ENCODE measurements at places on chromosomes 2 and 18.

DNA sequence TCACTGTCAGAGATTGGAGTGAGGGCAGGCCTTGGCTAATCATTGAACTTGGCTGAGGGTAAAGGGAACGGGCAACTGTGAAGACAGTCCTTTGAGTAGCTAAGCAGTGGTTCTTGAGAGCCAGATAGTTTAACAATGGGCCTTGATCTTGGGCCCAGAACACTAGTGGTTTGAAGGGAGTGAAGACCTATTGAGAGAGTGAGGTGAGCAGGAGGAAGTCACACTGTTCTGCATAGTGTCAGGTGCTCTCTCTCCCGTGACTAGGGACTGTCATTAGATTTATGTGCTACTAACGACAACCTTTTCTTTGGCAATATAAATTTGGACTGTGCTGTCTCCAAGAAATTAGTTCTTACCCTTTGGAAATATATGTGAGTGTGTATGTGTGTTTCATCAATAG lies 44.6 kb upstream of the ALMS1 start:
- DNase-seq = no peak

GRCh38 chr2:238334885-238335284 lies 14.6 kb downstream of the TRAF3IP1 start:
- no peak for DNase-seq

DNA sequence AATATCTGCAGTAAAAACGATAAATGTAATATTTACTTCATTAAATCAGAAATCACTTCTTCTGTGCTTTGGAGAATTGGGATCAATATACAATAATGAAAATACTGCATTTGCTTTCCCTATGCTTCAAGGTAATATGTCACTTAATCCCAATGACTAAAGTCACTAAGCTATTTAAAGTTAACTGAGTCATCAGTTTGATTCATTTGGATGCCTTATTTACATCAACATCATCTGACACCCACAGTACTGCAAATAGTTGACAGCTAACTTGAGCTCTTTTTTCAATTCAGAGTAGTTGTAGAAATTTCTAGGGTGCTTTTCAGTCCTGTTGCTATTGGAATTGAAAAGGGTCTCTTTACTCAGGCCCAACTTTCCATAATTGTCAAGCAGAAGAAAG lies 776.9 kb upstream of the FSHR start:
- DNase-seq = no peak

- no peak for DNase-seq
Measured at GRCh38 chr18:64097497-64097896, 51.4 kb downstream of the LINC00305 start.

DNA sequence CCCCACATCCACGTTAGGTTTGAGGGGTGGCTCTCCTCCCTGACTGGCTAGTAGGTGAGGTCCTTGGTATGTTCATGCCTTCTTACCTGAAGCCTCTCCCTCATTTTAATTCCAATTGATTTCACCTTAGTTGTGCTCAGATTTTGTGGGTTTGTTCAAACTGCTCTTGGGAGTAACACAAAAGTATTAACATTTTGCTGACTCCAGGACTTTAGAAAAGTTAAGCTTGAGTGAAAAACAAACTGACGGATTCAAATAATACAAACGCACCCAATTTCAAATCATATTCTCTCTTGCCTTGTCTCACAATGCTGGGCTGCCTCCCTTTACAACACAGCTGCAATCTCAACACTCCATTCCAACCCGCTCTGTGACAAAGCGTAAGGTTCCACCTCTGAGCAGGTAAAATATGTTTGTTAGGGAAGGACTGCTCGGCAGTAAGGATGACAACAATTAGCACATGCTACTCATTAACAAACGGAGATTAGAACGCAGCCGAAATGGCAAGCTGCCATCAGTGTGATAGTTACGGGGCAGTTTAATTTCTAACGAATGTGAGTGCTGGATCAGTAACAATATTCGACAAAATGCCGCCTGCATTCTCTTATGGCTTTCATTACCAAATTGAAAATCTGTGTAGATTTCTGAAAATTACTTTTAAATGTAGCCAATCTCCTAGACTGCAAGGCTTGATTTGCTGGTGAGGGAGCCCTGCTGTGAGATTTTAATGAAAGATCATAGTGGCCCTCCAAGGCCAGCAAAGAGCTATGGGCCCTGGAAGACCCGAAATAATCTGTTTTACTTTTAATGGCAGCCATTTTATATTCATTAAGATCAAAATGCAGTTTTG lies 730.6 kb upstream of the FANCL start:
- DNase-seq = no peak

DNA sequence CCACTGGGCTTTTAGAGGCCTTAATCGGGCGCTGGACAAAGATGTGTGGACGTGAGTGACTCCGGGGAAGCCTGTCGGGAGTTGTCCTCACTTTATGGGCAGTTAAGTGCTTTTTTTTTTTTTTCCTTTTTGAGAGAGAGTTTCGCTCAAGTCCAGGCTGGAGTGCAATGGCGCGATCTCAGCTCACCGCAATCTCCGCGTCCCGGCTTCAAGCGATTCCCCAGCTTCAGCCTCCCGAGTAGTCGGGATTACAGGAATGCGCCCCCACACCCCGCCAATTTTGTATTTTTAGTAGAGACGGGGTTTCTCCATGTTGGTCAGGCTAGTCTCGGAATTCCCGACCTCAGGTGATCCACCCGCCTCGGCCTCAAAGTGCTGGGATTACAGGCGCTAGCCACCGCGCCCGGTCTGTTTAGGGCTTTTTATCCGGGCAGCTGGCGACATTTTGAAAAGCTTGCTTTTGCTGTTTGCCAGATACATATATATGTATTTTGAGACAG lies 1.5 kb downstream of the MSH6 start:
- no peak for DNase-seq

- DNase-seq = no peak
Measured at GRCh38 chr2:128560718-128561117, 242.1 kb upstream of the HS6ST1 start.

- no peak for DNase-seq
Measured at GRCh38 chr18:11851806-11852337, 659 bp downstream of the CHMP1B start.

DNA sequence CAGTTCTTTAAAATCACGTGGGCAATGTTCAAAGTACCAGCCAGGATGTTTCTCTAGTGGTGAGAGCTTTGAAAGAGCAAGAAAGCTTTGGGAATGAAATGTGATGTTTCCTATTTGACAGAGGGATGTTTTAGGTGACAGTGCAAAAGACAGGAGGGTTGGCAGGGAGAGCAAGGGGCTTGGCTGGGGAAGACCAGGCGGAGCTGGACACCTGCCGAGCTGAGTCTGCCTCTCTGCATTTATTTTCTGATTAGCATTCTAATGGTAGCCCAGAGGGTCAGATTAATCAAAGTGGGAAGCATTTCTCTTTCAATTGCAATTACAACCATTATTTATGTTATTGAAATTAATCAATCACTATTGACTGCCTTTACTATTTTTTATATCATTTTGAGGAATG lies 145.4 kb upstream of the RAB12 start:
- DNase-seq = no peak

DNA sequence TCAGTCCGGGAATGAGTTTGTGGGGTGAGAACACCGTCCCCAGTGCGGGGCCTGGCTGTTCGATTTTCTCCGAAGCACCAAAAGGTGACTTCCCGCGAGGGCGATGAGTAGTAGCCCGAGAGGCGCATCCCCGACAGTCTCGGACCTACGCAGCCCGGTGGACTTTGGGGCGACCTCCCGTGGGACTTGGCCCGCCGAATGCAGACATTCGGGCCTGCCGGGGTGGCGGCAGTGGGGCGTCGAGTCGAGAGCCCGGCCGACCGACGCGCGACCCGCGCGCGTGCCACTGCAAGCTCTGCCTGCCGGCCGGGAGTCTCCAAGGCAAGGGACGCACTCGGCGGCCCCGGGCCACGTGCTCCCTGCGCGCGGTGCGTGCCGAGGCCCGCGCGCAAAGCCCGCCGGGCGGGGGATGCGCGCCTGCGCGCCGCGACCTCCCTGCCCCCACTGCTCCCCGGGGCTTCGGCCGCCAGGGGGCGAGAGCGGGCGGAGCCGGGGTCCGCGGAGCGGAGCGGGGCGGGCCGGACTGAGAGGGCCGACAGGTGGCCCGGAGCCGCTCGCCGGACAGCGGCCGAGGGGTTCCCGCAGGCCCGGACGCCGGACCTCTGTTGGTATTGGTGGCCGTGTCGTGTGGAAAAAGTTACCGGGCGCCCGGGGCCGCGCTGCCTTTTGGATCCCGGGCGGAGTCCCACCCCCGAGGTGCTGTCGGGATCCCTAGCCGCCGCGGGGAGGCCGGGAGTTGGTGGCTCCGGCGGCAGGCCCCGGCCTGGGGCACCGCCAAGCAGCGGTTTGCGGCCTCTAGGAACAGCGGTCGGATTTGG lies 1.9 kb downstream of the PTMA start:
- no peak for DNase-seq

GRCh38 chr2:64888591-64889309 lies 100.4 kb upstream of the SLC1A4 start:
- DNase-seq = no peak

DNA sequence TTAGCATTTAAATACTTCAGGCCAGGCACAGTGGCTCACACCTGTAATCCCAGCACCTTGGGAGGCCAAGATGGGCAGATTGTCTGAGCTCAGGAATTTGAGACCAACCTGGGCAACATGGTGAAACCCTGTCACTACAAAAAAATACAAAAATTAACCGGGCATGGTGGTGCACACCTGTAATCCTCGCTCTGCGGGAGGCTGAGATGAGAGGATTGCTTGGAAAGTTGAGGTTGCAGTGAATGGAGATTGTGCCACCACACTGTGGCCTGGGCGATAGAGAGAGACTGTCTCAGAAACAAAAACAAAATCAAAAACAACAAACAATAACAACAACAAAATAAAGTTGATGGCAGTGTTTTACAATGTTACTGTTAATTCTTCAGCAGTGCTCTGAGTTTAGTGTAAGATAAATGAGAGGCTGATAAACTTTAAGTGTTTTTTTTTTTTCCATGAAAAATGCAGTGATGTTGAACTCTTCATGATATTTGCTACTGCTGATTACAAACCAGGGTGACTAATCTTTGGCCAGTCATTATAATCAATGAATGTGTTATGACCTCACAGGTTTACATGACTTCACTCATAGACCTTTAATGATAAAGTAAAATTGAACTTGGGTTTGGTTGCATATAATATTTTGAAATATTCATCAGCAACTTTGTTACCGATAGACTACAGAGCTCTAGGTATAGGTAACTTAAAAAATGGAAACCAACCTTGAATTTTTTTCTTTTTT lies 2.5 kb downstream of the ITGAV start:
- DNase-seq = no peak

GRCh38 chr2:196597531-196597930 lies 42.0 kb upstream of the CCDC150 start:
- no peak for DNase-seq

GRCh38 chr2:42176992-42177738 lies 8.0 kb downstream of the EML4 start:
- DNase-seq = no peak

DNA sequence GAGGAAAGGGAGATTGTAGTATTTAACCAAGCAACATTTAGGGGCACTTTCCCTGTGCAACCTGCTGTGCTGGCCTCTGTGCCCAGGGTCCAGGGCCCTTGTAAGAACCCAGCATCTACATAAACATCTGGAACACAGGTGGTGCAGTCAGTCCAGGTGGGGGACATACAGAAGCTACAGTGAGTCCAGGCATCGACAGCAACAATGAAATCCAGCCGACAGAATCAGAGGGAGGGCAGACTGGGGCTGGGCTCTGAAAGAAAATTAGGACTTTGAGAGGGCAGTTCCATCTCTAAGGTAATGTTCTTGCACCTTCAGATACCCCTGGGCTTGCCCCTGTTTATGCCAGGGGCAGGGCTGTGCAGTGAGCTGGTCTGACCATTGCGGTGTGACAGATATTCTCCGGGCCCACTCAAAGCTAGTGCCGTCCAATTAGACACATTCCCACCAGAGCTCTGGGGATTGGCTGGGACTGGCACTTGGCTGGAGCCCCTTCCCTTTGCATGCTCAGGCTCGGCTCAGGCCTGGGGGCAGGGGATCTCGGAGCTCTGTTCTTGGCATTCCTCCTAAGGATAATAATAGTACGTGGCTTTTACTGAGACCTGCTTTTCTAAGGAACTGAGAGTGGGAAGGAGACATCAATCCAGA lies 5.4 kb downstream of the LBH start:
- DNase-seq = no peak

DNA sequence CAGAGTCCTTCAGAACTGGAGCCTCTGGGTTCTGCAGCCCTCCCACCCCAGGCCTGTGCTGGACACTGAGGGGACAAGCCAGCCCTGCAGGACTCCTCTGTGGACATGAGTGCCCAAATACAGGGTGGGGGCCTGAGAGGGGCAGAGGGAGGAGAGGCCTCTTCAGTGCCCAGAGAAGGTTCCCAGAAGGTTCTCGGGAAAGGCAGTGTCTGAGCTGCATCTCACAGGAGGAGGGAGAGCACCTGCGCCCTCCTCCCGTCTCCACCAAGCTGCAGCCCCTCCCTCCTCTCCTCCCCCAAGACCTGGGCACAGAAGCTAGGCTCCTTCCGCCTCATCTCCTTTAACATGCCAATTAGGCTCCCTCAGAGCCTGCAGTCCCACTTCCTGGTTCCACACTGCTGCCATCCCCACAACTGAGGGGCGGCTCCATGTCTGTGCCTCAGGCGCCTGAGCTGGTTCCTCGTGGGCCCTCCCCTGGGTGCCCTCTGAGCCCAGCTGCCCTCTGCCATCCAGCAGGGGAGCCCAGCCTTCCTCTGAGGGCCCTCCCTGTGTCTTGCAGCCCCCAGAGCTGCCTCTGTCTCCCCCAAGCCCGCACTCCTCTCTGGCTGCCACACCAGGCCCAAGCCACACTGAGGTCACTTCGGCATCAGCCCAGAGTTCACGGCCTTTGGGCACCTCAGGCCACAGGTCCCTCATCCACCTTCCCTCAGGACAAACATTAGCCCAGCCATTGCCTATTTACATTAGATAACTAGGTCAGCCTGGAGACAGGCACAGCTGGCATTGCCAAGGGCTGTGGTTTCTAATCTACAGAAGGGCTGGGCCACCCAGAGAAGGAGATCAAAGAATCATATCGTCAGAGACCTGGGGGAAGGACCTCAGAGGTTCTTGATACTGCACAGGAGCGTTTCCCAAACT lies 28.9 kb downstream of the KCNK3 start:
- no peak for DNase-seq

GRCh38 chr2:181778621-181779201 lies 98.4 kb upstream of the NEUROD1 start:
- no peak for DNase-seq

- no peak for DNase-seq
Measured at GRCh38 chr2:15181092-15181745, 379.9 kb downstream of the NBAS start.

GRCh38 chr2:36878429-36878828 lies 87.9 kb downstream of the STRN start:
- no peak for DNase-seq

- DNase-seq = no peak
Measured at GRCh38 chr2:50612306-50612705, 419.6 kb downstream of the NRXN1 start.

- no peak for DNase-seq
Measured at GRCh38 chr18:79577451-79578395, 101.9 kb upstream of the CTDP1 start.
